ENCODE measurements at places on chromosomes 16 and 17.
A peak's percentile ranks its signal among the peaks of the same experiment; 100 is the strongest.

DNA sequence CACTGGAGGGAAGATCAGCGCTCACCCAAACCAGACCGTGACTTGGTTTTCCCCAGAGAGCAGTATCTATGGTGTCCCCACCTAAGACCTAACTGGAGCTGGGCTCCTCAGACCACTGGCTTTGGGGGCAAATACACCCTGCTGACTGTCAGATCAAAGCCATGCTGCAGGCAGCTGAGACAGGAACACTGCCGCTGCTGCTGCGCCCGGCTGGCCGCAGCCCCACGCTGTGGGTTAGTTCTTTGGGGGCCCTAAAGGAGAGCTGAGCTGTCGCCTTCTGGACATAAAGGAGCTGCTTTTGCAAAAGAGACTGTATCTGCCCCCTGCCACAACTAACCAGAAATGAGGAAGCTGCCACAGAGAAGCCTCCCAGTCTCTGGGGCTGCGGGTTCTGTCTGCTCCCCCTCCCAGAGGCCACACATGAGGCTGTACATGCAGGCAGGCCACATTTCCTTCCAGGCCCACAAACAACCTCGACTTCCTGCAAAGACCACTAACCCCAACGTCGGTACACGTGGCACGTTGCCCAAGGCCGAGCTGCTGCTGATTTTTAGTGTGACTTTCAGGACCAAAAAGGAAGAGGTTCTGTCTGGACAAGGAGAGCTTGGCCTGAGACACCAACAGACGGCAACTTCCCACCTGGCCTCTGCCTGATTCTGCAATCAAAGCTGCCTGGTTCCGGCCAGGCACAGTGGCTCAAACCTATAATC is 18.2 kb upstream of the ABR start:
- DNase-seq: no peak

DNA sequence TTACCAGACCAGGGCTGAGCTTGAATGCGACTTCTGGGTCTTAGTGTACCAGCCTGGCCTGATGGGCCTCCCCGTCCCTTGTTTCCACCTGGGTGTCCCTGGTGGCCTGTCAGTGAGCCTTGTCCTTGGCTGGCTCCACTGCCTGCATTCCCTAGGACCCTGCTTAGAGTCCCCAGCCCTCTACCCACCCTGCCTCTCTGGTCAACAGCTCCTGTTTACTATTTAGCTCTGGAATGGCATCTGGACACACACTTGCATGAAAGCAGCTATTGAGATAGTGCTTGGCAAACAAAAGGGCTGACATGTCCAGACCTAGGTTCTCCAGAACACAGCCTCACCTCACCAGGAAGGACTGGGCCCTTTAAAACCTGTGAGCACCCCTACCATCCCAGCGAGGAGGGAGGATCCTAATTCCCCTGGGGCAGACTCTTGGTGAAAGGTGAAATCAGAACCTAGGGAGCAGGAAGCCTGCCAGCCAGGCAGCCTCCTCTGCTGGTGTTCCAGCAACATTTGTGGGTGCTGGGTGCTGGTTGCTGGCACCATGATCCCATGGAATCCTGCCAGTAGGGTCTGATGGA is 38.8 kb downstream of the RAI1 start:
- no peak for DNase-seq

DNA sequence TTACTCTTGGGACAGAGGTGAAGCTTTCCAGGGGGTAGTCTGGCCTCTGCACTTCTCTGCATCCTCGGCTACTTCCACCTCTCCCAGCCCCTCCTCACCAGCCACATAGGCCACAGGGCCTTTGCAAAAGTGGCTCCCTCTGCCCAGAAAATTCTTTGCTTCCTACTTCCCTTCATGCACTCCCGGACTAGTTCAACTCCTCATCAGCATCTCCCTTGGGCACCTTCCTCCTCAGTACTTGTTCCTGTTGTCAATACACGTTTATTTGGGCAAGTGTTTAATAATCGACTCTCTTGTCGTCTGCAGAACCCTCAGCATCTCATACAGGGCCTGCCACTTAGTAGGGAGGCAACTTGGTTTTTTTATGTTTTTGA is 23.1 kb upstream of the USP7 start:
- DNase-seq: no peak

- no peak for DNase-seq
Measured at GRCh38 chr16:66474750-66475199, 47.7 kb downstream of the BEAN1 start.

GRCh38 chr17:46163316-46163715 is 29.9 kb downstream of the KANSL1 start:
- DNase-seq: no peak

DNA sequence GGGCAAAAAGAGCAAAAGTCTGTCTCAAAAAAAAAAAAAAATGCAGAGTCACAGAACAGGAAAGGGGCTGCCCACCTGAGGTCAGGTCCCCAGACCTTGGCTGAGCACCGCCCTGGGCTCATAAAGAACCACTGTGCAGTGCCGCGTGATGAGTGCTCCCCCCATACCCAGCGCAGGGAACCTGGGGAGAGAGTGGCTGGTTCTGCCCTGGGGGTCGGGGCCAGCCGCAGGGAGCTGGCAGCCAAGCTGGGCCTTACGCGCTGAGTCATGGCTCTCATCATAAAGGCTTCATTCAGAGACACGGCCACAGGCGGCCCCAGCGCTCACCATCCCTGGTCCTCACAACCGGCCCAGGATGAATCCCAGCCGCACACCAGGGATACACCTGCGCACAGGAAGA is 80.7 kb downstream of the RAB11FIP4 start:
- no peak for DNase-seq

DNA sequence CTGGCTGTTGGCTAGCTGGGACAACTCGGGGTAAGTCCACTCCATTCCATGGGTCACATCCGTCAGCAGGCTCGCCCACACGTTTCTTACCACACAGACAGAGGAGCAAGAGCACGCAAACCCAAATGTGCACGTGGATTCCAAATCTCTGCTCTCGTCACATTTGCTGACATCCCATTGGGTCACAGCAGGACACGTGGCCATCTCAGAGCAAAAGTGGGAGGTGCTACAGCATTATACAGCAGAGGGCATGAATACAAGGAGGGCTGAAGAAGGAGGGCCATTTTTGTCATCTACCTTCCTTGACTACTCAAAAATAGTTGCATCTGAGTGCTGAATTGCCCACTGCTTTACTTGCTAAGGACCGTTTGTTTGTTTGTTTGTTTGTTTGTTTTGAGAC is 84.7 kb downstream of the RBBP6 start:
- no peak for DNase-seq

- no peak for DNase-seq
Measured at GRCh38 chr17:60328679-60329078, 63.3 kb downstream of the USP32 start.

DNA sequence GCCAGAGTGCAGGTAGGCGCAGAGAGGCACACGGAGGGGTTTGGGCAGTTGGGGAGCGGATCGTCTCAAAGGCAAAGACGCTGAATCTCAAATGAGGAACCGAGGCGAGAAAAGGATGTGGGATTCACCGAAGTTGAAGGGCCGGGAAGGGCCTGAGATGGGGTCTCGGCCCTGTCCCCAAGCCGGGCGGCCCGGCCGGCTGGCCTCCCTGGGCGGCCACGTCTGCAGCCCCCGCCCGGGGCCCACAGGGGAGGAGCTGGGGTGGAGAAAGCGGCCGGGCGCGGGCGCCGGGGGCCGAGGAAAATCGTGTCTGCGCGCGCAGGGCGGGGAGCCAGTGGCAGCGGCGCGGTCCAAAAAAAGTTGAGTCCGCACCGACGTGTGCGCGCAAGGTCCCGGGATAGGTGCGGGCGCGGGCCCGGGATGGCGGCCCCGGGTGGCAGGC is 458 bp downstream of the SLC12A4 start:
- no peak for DNase-seq

DNA sequence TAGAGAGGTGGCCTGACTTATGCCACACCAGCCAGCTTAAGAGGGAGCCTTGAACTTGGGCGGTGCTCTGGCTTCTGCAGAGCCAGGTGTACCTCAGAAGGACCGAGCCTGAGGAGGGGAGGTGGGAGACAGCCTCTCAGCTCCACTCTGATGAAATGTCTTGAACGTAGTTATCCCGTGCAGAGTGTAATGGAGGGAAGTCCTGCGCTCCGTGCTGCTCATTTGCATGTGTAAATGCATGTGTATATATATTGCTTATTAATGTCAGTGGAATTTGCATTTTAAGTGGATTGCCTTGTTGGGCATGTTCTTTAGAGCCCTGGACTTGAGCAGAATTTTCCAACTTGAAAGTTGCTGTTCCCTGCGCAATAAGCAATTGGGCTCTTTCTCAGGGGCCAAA is 264.9 kb upstream of the SDK2 start:
- DNase-seq: no peak

- DNase-seq: no peak
Measured at GRCh38 chr16:57256601-57257395, 11.7 kb downstream of the ARL2BP start.

GRCh38 chr16:84105301-84105815 is 11.4 kb downstream of the MBTPS1 start:
- DNase-seq: no peak

DNA sequence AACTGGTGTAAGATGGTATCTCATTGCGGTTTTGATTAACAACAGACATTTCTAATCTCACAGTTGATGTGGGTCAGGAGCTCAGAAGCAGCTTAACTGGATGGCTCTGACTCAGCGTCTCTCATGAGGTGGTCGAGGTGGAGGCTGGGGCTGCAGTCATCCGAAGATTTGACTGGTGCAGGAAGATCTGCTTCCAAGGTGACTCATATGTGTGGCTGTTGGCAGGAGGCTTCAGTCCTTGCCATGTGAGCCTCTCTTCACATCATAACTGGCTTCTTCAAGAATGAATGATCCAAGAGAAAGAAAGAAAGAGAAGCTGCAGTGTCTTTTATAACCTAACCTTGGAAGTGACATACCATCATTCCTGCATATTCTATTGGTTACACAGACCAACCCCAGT is 376.1 kb downstream of the SEC14L1 start:
- peak; percentile 15 for DNase-seq

DNA sequence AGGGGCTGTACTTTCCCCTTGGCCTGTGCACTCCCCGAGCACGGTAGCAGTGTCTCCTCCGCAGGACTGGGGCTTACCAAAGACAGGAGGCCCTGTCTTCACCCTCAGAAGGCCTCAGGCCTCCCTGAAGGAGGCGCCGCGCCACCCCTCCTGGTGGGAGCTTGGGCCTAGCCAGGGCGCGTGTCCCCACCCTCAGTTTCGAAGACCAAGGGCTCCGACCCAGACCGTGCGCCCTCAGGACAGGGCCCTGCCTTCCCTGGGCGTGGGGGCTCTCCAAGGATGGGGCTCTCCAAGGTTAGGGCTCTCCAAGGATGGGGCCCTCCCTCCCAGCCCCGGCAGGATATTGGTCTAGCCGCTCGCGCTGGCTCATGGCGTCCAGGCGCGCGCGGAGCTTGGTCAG is 11.8 kb downstream of the PLCD3 start:
- DNase-seq: no peak

GRCh38 chr17:75783069-75783783 is 1.4 kb upstream of the UNK start:
- peak; percentile 62 for DNase-seq

GRCh38 chr16:88298181-88298832 is 84.5 kb upstream of the ZNF469 start:
- no peak for DNase-seq

- no peak for DNase-seq
Measured at GRCh38 chr16:20878682-20879147, 21.4 kb downstream of the DCUN1D3 start.

DNA sequence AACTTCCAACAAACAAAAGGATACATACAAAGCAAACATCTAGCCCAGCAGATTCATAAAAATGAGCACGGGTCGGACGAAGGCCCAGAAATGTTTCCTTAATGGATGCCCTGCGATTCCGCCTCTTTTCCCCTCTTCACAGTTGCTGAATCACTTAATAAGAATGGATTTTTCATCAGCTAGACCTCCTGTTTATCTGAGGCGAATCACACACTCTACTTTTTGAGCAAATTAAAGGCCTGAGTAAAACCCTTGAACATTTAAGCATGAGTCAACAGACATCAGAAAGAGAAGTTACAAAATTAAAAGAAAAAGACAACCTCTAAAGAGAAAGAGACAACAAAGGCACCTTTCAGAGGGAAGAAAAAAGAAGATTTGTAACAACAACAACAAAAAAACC is 44.7 kb downstream of the HS3ST3A1 start:
- DNase-seq: no peak

- no peak for DNase-seq
Measured at GRCh38 chr17:44775838-44776621, 17.2 kb downstream of the ADAM11 start.

DNA sequence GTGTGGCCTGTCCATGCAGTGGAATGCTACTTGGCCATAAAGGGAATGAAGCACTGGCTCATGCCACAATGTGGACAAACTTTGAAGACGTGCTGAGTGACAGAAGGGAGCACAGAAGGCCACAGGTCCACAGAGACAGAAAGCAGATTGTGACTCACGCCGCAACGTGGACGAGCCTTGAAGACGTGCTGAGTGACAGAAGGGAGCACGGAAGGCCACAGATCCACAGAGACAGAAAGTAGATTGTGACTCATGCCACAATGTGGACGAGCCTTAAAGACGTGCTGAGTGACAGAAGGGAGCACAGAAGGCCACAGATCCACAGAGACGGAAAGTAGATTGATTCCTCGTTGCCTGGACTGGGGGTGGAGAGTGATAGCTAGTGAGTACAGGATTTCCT is 19.2 kb downstream of the ZC3H18 start:
- no peak for DNase-seq

DNA sequence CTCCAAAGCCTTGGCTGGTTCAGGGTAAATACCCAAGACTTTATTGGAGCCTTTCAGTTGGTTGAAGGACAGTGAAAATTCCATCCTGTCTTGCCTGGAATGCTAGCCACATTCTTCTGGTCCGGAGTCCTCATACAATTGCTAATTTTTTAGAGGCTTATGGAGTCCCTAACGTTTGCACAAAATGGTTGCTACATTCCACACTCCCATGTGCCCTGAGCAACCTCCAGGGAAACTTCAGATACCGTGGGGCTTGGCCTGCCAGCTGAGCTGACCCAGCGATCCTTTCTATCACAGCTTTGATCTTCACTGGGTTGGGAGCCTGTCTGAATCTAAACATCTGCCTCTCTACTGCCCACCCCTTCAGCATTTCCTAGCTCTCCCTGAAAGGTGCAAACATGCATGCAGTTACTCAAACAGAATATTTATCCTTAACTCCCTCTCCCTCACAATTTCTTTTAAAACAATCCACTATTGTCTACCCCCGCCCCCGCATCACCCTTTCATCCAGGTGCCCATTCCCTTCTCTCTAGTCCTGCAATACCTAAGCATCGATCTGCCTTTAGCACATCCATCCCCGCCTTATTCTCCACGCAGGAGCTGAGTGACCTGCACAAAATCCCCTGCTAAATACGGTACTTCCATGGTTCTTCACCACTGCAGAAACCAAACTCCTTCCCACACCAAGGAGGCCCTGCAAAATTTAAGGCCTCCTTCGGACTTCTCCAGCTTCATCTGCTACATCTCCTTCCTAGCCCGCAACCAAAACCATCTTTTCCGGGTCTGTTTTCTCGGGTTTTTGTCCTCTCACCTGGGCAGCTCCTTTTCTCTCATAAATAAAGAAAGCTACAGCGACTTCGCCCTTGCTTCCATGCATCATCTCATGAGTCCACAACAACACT is 810 bp upstream of the GAN start:
- DNase-seq: no peak

Measured in kidney capillary endothelial cell (primary cell).